ENCODE measurements at places on chromosomes 11 and 22.

DNA sequence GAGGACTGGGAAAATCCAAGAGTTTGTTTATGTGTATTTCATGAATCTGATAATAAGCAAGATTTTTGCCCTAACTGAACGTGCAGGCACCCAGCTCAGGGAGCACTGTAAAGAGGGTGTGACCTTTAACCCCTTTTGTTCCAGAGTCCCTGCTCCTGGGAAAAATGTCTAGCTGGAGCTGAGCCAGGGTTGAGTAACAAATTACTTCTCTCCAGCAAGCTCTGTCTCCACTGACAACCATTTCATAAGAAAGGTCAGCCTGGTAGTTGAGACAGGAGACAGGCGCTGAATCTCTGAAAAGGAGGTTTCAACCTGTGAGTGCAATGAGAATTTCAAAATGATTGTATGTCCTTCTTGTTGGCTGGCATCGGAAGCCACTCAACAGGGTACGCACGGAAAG lies 156.4 kb upstream of the NARS2 start:
- DNase-seq, result no peak

- no peak for DNase-seq
Measured at GRCh38 chr11:8059571-8060011, 21.4 kb upstream of the TUB start.

- no peak for DNase-seq
Measured at GRCh38 chr11:131985846-131986301, 615.5 kb downstream of the NTM start.

GRCh38 chr11:19739872-19740271 lies 27.2 kb downstream of the NAV2 start:
- no peak for DNase-seq

DNA sequence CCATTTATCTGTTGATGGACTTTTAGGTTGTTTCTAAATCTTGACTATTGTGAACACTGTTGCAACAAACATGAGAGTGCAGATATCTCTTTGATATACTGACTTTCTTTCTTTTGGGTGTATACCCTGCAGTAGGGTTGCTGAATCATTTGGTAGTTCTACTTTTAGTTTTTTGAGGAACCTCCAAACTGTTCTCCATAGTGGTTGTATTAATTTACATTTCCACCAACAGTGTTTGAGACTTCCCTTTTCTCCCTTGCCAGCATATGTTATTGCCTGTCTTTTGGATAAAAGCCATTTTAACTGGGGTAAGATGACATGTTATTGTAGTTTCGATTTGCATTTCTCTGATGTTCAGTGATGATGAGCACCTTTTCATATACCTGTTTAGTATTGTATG lies 330.0 kb downstream of the DDX10 start:
- no peak for DNase-seq

DNA sequence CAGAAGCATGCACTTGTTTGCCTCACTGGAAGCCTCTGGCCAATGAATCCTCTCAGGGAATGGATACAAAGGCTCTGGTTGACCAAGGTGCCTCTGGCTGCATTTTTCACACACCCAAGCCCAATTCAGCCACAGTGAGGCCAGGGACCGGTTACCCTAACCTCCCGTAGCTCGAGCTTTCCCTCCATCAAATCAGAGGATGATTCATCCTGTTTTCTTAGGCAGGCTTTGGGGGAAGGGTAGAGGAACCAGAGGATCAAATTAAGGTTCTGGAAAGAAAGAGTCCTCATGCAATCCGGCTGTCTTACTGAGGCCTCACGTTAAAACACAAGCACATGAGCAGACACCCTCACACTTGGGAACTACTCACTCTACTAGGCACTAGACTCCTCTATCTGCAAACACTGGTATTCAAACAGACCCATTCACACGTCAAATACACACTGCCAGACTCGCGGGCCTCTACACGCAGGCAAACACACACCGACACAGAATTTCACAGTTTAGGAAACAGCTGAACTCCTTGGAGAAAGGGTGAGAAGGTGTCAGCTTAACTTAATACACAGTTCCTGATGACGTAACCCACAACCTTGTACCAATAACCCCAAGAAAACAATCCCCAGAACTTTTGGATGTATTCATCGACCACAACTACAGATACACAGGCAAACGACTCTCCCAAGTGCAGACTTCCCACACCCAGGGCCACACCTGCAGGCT lies 12.4 kb downstream of the NRXN2 start:
- DNase-seq, result no peak

GRCh38 chr22:39653787-39654077 lies 83.2 kb downstream of the CACNA1I start:
- DNase-seq, result no peak

- no peak for DNase-seq
Measured at GRCh38 chr22:44153710-44154109, 27.0 kb upstream of the PARVG start.

DNA sequence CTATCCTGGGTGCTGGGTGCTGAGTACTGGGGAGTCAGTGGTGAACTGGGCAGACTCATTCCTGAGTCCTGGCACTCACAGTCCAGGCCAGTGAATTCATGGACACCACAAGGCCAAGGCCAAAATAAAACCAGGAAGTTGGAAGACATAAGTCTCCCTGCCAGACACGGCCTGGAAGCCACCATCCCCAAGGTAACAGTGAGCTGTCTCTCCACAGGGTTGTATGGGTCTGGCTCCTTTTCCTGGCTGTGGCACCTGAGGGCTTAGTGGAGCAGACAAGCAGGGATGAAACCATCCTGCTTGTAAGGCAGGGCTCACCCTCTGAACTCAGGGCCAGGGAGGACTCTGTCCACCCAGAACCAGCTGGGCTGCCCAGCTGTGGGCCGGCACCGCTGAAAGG lies 54.7 kb upstream of the ALX4 start:
- DNase-seq, result no peak

DNA sequence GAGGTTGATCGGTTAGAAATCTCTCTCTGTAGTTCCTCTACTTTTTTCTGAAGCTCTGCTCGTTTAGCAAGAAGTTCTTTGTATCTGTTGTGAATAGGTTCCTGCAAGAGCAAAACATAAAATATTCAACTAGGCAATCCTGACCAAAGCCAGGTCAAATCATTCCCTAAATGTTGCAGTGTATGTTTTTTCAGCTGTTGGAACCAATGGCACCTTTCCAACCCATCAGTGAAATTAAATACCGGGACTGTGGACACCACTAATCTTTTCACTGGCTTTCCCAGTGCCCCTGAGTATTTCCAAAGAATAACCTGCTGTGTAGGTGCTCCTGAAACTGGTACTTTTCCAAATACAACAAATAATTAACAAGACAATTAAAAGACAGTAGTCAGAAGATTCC lies 45.1 kb downstream of the CEP57 start:
- DNase-seq, result no peak

DNA sequence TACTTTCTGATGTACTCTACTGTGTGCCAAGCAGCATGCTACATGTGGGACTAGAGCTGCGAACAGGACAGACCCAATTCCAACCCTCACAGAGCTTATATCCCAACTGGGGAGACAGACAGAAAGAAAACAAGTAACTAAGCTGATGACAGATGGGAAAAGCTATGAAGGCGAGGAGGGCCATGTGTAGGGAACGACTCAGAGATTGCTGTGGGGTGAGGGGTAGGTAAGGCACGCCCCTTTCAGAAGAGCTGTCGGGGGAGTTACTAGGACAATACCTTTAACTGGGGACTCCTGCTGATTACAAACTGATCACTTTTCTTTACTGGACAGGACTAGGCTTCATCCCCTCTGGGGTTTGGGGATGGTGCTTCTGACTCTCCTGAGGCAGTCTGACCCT lies 48.9 kb downstream of the ST3GAL4 start:
- no peak for DNase-seq

DNA sequence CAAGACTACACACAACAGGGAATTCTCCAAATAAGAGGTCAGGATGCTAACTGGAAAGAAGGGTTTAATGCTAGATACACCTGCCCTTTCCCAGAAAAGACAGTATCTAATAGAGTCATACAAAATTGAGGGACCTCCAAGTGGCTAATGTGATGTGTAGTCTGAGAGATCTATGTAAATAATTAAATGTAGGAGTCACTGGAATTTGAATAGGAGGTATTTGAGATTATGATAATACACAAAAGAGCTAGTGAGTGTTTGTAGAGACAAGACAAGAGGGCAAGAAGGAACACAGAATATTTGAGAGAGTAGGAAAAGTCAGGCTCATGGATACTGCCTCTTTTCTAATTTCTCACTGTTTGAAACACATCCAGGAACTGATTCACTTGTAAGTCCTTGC lies 15.5 kb upstream of the INSC start:
- DNase-seq, result no peak

DNA sequence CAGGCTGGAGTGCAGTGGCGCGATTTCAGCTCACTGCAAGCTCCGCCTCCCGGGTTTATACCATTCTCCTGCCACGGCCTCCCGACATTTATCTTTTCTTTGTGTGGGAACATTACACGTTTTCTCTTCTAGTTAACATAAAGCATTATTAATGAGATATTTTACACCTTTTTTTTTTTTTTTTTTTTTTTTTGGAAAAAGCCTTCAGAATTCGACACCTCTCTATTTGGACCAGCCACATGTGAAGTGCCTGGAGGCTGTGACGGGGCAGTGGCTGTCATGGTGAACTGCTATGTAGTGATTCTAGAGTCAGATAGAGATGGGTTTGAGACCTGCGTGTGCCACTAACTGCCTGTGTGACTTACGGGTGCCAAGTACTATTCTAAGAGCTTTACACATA lies 64.3 kb downstream of the SMIM38 start:
- DNase-seq, result no peak

DNA sequence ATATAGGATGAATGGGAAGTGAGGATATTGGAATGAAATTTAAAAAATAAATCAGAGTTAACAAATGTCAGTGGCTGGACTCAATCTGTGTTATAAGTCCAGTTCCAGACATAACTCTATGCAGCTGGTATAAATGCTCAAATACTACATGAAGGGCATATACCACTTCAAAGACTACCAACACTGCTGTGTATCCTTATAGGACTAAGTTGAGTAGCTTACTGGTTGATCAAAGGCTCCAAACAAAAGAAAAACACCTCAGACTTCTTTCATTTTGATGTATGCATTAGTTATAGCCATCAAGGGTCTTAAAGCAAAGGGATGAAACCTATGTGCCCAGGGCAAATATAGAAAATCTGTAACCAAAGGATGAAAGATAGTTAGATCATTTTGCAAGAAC lies 86.2 kb downstream of the PAK1 start:
- no peak for DNase-seq

DNA sequence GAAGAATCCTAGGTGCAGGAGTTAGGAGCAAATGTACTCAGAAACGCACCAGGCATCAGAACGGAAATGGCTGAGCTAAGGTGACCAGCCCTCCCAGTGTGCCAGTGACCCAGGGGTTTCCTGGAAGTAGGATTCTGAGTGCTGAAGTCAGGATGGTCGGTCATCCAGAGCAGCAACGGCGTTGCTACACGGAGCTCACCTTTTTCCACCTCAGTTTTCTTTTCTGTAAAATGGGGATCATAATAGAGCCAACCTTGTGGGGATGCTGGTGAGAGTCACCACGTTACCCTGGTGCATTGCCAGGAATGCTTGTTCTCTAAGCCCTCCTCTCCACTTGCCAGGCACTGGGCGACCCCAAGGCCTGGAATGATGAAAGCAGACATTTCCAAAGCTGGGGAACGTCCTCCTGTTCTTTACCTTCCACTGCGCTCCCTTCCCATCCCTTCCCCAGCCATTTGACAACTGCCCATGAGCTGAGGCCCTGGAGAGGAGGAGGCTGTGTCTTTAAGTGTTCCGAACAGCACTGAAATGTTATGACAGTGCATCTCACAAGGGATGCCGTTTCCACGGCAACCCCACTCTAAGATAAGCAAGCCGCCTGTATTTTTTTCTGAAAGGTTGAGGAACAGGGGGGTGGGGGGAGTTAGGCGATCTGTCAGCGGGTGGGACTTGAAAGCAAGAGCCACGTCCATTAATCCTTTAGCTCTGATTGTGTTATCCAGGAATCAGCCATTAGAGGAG lies 66.8 kb downstream of the TSPAN18 start:
- DNase-seq, result no peak

DNA sequence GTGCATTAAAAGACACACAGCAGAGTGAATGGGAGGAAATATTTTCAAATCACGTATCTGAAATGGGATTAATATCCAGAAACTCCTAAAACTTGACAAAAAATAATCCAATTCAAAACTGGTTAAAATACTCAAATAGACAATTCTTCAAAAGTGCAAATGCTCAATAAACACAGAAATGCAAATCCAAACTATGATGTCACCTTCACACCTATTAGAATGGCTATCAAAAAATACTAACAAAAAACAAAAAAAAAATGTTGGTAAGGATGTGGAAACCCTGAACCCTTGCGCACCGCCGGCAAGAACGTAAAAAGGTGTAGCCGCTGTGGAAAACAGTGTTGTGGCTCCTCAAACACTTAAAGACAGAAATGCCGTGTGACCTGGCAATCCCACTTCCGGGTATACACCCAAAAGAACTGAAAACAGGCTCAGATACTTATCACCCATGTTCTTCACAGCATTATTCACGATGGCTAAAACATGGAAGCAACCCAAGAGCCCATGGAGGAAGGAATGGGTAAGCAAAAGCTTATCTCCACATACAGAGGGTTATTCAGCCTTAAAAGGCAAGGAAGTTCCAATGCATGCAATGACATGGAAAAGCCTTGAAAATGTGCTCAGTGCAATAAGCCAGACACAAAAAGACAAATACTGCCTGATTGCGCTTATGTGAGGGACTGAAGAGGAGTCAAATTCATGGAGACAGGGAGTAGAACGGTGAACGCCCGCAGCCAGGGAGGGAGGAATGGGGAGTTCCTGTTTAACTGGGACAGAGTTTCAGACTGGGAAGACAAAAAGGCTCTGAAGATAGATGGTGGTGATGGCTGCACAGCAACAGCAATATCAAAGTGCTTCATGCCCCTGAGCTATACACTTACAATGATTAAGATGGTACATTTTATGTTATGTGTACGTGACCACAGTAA lies 19.6 kb downstream of the BRD1 start:
- DNase-seq, result no peak

DNA sequence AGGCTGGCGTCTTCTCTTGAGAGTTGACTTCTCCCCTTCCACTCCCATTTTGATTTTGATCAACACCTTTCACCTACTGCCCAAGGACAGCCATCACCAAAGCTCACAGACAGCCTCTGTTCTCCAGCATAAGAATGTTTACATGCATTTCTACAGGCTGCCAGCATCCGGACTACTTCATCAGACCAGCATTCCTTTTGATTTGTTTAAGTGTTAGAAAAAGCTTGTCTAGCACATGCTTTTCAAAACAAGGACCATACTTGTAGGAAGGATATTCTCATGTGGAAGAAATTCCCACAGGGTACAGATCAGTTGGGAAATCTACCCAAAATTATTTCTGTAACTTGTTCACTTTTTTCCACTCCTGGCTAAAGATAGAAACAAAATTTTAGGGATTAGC lies 6.2 kb upstream of the KCNA4 start:
- DNase-seq, result no peak
